ENCODE measurements at places on chromosomes 1 and 21.

GRCh38 chr1:3410142-3410925 lies 44.1 kb upstream of the ARHGEF16 start:
- no peak for DNase-seq

GRCh38 chr21:37149411-37149810 lies 76.4 kb downstream of the TTC3 start:
- DNase-seq = no peak

DNA sequence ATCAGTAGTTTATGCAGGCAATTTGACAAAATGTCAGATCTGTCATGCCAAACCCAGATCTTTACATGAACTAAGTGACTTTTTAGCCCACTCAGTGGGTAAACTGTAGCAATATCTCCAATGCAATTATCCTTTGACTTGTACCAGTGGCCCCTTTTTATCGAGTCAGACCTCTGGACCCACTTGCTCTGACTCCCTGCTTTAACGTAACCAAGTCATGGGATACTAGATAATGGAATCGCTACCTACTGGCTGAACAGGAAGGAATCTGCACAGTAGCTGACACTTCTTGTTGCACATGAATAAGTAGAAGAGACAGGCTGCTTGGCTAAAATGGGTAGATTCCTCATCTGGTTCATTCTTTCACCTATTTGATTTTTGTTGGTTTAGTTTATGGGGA lies 128.4 kb upstream of the LYPLAL1 start:
- DNase-seq = no peak

DNA sequence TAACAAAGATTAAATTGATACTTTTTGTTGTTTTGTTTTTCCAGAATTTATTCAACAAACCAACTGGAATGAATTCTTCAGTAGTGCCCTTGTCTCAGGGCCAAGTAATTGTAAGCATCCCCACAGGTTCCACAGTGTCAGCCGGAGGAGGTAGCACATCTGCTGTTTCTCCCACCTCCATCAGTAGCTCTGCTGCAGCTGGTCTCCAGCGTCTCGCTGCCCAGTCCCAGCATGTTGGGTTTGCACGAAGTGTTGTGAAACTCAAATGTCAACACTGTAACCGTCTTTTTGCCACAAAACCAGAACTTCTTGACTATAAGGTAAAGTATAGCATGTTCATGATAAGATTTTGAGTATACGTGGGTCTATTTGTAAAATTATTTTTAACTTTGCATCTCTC lies 118.5 kb downstream of the ZMYM4 start:
- no peak for DNase-seq

DNA sequence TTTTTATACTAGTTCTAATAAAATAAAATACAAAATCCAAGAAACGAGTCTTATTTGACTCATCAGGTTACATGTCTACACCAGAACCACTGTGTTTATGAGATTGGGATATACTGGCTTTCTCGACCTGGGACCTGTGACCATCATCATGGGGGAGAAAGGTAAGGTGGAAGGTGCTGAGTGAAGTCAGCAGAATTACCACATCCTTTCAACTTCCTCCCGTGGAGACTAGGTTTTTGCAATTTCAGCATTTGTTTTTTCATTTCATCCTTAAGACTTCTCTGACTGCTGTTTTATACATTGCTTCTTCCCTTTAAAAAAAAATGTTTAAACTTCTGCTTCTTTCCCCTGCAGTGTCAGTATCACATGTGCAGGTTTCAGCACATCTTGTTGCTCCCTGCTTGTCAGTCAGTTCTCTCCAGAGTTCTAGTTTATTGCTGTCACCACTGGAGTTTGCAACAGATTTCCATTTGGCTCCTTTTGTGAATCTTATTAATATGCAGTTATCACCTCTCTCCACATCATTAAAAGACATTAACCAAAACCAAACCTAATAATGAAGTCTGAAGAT lies 60.4 kb upstream of the HAO2 start:
- DNase-seq = no peak

DNA sequence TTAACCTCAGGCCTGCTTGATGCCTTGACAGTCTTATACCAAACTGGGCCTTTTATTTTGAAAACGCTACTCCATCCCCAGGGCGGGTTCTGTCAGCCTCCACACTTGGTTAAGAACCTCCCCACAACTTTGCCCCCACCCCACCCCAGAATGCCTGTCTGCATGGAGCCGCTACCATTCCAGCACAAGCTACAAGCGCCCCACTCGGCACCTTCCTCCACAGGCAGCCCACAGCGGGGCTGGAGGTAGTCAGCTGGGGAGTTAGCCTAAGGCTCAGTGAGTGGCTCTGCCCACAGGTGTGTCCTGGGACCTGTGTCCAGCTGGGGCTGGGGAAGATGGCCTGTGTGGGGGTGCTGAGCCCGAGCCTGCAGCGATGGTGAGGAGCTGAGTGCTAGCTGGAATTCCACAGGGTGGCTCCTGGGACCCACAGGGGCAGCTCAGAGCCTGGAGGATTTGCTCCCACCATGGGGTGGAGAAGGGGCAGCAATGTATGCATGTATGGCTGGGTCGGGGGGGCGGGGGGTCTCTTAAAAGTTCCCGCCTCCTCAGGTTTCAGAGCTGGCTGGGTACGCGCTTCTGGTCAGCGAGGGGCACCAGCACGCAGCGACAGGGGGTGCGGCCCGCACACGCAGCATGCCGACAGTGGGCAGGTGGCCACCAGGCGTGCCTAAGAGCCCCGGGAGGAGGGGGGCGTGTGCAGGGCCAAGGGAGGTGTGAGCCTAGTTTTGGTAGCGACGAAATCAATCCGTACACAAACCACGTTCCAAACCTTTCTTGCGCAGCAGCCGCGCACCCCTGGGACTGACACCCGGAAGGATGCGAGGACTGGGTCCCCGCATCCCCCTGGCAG lies 917 bp downstream of the ETNK2 start:
- DNase-seq = no peak

GRCh38 chr1:84598418-84598817 lies 24.2 kb upstream of the CTBS start:
- DNase-seq = no peak

DNA sequence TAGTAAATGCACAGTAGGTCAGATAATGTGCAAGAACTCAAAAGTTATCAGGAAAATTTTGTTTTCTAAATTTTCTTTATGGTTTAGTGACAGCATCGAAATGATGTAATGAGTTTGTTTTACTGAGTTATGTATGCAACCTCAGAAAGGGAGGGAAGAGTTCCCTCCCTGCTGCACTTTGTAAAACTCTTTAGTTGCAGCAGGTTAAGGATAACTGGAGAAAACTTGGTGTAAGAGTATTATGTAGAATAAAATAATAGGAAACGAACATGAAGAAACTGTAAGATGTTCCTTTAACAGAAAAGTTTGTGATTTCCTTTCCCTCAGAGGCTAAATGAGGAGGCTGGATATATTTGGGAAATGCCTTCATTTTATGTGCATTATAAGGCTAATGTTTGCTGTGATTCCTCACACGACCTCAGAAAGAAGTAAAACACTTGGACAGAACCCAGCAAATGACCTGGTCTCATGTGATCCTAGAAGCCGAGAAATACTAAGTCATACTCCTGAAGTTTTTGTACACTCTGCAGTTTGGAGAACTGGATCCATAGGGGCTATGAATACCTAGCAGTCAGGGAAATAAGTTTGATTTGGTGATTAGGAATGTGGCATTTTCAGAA lies 35.4 kb downstream of the ADGRL2 start:
- no peak for DNase-seq

DNA sequence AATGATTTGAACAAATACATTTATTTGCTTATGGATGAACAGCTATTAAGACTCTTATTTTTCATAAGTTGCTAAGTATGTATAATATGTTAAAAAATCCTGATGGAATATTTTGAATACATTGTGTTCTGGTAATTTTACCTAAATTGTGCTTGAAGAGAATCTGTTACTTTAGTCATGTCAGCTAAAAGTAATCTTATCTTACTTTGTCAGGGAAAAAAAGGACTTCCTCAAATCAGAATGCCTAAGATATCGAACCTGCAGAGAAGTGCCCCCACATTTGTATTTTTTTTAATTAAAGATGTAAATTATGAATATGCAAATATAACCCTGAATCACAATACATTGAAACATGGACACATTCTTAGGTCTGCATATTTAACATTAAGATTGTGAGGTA lies 1331.7 kb downstream of the MRPL39 start:
- DNase-seq = no peak

DNA sequence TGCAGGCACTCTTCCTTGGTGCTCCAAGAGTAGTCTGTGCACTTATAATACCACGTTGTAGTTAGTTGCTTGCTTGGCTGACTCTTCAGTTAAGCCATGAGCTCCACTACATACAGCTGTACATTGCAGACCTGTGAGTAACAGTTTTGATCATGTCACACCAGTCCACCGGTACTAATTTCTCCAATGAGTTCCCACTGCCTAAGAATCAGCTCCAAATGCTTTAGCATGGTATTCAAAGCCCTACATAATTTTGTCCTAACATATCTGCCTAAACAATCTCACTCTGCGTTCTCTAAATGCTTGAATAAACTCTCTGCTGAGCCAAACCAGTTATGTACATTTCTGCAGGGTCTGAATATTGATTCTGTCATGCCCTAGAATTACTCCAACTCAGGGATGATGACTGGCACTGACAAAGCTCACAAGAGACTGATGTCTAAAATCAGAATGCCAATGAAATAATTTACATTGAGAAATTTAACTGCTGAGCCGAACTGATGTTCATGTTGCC lies 200.7 kb downstream of the LHX8 start:
- DNase-seq = no peak

GRCh38 chr1:67001682-67002425 lies 52.1 kb downstream of the SLC35D1 start:
- DNase-seq = no peak

DNA sequence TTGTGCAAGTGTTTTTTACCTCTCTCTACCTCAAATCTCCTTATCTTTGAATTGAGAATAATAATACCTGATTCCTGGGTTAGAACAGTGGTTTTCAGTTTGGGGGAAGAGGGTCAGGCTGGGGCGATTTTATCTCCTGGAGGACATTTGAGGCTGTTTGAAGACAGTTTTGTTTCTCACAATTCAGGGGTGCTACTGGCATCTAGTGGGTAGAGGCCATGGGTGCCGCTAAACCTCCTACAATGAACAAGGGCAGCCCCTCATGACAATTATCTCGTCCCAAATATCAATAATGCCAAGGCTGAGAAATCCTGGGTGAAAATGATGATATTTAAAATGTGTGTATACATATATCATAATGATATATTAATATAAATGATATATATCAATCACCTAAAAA lies 139.1 kb upstream of the USH2A start:
- no peak for DNase-seq

DNA sequence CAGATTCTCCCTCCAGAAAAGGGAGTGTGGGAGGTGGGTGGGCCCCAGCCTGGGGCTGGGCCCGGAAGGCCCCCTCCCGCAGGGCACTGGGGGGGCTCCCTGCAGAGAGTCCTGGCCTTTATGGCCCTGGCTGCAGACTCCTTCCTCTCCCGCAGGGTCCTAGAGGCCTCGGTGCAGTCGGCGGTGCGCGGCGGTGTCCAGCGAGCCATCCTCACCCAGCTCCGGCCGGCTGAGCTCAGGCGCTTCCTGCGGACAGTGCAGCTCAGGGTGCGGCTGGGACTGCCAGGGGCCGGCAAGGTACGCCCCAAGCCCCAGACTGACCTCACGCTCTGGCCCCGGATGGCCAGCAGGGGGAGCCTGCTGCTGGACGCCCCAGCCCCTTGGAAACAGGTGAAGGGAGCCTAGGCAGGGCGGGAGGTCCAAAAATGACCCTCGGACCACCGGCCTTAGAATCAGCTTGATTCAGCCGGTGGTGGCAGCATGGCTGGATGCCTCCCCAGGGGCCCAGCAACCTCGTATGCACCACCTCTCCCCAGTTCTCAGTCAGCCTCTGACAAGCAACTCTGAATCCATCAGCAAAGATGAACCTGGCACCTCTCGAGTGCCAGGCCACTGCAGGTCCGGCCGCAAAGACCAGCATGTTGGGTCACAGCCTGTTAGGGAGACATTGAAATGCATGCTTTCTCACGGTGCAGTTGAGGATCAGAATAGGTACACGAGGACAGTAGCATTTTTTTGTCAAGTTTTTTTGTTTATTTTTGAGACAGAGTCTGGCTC lies 20.6 kb downstream of the MTHFR start:
- no peak for DNase-seq

- no peak for DNase-seq
Measured at GRCh38 chr1:197987294-197987693, 70.1 kb downstream of the LHX9 start.

DNA sequence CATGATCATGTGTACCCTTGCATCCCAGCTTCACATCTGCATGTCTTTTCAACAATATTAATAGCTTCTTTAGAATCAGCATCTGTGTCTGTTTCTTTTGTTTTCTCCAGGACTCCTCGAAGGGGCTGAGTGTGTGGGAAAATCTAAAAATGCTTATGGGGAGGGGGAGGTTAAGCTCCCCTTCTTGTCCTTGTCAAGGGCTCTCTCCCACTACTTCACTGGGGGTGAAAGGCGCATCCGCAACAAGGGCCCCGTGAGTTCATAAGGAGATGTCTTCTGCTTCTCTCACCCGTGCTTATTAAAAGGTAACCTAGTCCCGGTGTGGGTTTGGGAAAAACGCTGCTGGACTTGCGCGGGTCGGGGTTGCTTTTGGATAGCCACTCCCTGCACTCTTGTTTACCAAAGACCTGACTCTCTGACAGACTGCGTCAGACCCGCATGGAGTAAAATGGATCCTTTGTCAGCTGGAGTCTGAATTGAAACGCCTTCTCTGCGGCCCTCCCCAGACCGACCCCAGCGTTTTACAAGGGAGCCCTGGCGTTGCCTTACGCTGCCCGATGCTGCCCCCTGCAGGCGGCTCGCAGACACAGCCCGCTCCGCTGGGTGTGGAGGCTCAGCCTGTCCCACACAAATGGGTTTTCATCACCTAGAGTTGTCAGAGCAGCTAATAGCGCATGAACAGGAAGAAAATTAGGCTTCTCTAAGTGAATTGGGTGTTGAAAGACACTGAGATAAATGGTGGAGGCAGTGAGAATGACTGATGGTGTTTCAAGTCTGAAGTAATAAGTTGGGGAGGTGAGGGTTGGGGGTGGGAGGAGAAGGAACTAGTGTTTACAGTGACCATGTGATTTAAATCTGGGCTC lies 53.8 kb downstream of the IER5 start:
- DNase-seq = peak; percentile 77

- DNase-seq = no peak
Measured at GRCh38 chr1:53380296-53380695, 52.4 kb upstream of the LRP8 start.

DNA sequence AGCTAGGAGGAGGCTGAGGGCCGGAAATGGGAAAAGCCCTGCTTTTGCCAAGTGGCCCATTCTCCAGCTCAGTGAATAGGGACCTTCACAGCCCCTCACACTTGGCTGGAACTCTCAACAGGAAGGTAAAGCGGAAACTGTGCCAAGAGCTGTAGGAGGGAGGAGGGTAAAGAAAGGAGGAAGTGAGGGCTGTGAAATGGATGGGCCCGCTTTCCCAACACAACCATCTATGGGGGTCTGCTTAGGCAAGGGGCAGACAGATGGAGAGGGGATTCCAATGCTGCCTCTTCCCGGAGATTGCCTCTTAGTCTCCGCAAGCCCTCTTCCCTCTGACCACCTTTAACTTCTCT lies 5.2 kb downstream of the INKA2 start:
- DNase-seq = no peak

GRCh38 chr21:43723648-43724047 lies 4.7 kb downstream of the PDXK start:
- DNase-seq = no peak

GRCh38 chr21:42636520-42637266 lies 16.7 kb upstream of the PDE9A start:
- no peak for DNase-seq

- DNase-seq = no peak
Measured at GRCh38 chr1:24793447-24794129, 48.3 kb downstream of the CLIC4 start.

GRCh38 chr1:198772626-198773025 lies 133.8 kb downstream of the PTPRC start:
- DNase-seq = no peak

GRCh38 chr1:158396646-158397045 lies 2.6 kb downstream of the OR10T2 start:
- no peak for DNase-seq

All from stimulated activated CD8-positive, alpha-beta memory T cell treated with anti-CD3 and anti-CD28 coated beads, Interleukin-2, amount 100 ng/mL, for 1 hour (primary cell).